Mesothelial cell of epicardium (in vitro differentiated cells): ENCODE measurements at places on chromosomes 3 and 15.

DNA sequence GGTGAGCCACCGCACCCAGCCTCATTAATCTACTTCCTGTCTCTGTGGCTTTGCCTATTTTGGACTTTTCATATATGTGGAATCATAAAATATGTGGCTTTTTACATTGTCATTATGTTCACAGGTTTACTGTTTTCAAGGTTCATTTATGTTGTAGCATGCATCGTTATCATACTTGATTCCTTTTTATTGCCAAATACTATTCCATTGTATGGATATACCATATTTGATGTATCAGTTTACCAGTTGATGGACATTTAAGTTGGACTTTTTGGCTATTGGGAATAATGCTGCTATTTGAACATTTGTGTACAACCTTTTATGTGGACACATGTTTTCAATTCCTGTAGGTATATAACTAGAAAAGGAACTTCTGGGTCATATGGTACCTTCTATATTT lies 14.0 kb downstream of the GXYLT2 start:
- peaks cover 8% of the 10 kb centered on the region for H3K27me3 ChIP-seq
- no peak for DNase-seq
- H3K4me1 ChIP-seq, result peaks cover 36% of the 10 kb centered on the region
- no peak overlapping the region for H3K27ac ChIP-seq
- peaks cover 3% of the 10 kb centered on the region for H3K36me3 ChIP-seq

- no peak for DNase-seq
- H3K4me3 ChIP-seq, result no peak overlapping the region
- H3K27me3 ChIP-seq, result peaks cover 13% of the 10 kb centered on the region
- peaks cover 10% of the 10 kb centered on the region for H3K4me1 ChIP-seq
- no peaks in the 10 kb centered on the region for H3K36me3 ChIP-seq
Observed at GRCh38 chr3:14884665-14885064, 62.7 kb upstream of the NR2C2 start.

GRCh38 chr3:18591120-18591519 lies 166.0 kb upstream of the SATB1 start:
- DNase-seq, result no peak
- no peaks in the 10 kb centered on the region for H3K36me3 ChIP-seq

- no peaks in the 10 kb centered on the region for H3K27me3 ChIP-seq
- peaks cover 8% of the 10 kb centered on the region for H3K36me3 ChIP-seq
- H3K4me1 ChIP-seq, result peaks cover 13% of the 10 kb centered on the region
Observed at GRCh38 chr3:194596906-194597305, 36.3 kb downstream of the TMEM44 start.

- DNase-seq, result no peak
- peak overlapping the region; percentile 71 for H3K4me3 ChIP-seq
- no peaks in the 10 kb centered on the region for H3K4me1 ChIP-seq
- no peak overlapping the region for H3K27ac ChIP-seq
- no peaks in the 10 kb centered on the region for H3K27me3 ChIP-seq
Observed at GRCh38 chr15:81869161-81869954, 176.5 kb downstream of the MEX3B start.

- no peak overlapping the region for H3K27ac ChIP-seq
- peaks cover 10% of the 10 kb centered on the region for H3K4me1 ChIP-seq
- no peaks in the 10 kb centered on the region for H3K36me3 ChIP-seq
- peaks cover 53% of the 10 kb centered on the region for H3K27me3 ChIP-seq
- DNase-seq, result no peak
Observed at GRCh38 chr3:63477494-63478129, 174.9 kb upstream of the SNTN start.

- peaks cover 31% of the 10 kb centered on the region for H3K4me1 ChIP-seq
- H3K4me3 ChIP-seq, result no peak overlapping the region
- peaks cover 16% of the 10 kb centered on the region for H3K36me3 ChIP-seq
- no peaks in the 10 kb centered on the region for H3K27me3 ChIP-seq
Observed at GRCh38 chr15:69490356-69491037, 37.9 kb downstream of the RPLP1 start.
